RPMI8226 (cell line): ENCODE measurements at places on chromosomes 6 and 20.

- no peak for DNase-seq
Observed at GRCh38 chr6:144467172-144467762, 182.1 kb downstream of the UTRN start.

DNA sequence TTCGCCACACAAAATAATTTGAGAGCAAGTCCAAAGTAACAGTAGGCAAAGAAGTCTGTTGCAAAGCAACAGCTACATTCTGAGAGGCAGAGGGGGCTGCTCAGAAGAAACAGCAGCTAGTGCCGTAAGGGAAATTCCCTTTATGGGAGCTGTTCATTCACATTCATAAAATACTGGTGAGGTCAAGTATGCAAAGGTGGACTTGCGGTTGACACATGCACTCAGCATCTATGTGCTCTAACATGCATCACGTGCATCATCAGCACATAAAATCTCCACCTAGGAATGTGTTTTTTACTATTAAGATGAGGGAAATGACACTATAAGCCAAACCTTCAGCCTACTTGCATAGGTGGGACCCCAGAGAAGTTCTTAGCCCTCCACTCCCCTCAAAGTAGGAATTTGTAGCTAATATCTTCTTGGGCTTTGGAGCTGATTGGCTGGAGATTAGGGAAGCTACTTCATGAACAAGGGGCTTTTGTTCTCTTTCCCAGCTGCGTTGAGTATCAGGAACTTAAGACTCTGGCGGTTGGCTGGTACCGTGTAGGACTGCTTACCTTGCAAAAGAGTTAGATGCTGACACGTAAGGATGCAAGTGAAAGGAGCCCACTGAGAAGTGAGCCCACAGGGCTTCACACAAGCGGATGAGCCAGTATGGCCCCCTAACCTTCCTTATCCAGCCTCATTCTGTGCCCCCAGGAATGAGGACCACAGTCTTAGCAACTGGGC lies 12.4 kb downstream of the CST3 start:
- no peak for DNase-seq

DNA sequence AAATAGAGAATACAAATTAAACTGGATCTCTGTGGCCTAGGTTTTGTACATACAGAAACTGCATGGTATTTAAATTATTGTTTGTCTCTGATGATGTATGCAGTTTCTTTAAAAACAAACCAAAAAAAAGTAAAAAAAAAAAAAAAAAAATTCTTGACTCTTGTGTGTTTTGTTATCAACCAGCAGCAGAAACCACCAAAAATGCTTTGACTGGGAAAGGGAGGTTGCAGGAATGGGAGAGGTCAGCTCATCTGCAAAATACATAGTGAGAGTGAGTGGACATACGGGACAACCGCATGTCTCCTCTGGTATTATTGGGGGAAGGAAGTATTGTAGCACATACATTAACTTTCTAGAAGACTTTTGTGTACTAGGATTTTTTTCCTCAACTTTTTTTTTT lies 38.0 kb downstream of the TBC1D7 start:
- DNase-seq: no peak

GRCh38 chr6:52391599-52391998 lies 28.5 kb upstream of the EFHC1 start:
- no peak for DNase-seq

- no peak for DNase-seq
Observed at GRCh38 chr6:85460154-85460920, 10.5 kb downstream of the NT5E start.

DNA sequence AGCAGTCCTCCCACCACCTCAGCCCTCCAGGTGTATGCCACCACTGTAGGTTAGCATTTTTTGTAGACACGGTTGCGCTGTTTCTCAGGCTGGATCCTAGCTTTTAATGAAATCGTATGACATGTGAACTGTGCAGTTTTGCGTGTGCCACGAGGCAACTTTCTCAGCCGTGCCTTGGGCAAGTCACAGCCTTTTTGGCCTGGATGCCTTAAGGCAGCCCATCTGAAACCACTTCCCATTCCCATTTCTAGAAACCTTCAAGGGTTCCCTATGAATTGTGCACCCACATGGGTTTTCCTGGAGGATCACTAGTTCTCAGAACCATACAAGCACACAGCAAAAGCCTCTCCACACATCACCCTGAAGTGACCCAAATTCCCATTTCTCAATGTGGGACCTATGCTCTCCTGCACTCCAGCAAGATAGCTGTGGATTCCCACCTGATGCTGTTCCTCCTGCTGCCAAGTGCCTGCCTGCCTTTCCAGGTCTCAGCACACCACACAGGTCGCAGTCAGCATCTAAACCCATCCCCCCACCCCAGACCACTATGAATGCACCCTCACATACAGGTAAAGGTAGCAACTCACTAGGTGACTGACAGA lies 28.9 kb downstream of the SNX5 start:
- DNase-seq: peak; percentile 15

GRCh38 chr20:12702312-12702711 lies 306.5 kb upstream of the SPTLC3 start:
- no peak for DNase-seq

DNA sequence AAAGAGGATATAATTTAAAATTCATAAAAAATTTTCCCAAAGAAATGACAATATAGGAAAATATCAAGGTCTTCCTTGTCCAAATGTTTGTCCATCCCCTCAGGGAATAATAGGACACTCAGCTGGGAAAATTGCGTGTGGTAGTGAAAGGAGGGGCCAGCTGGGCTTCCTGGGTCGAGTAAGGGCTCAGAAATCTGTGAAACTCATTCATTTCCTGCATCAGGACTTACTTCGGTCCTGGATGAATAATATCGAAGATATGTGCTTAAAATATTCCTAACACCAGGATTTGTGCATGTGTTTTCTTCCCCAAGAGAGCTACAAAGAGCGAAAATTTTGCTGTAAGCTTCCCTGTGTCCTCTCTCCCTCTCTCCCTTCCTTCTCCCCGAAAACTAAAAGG lies 118.2 kb upstream of the GJE1 start:
- no peak for DNase-seq

DNA sequence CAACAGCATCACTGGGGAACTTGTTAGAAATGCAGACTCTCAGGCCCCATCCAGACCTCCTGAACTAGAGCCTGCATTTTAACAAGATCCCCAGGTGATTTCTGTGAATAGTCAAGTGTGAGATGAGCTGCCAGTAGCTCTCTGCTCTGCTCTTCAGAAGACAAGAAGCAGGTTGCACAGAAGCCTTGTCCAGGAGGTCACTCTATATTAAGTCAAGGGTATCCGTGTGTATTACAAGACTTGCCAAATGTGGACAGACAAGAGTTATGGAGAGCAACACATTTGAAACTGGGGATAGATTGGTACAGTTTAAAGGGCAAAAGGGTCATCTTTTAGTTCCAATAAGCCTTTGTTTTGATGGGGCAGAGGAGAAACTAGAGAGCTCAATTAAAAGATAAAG lies 23.2 kb upstream of the RIN2 start:
- no peak for DNase-seq

DNA sequence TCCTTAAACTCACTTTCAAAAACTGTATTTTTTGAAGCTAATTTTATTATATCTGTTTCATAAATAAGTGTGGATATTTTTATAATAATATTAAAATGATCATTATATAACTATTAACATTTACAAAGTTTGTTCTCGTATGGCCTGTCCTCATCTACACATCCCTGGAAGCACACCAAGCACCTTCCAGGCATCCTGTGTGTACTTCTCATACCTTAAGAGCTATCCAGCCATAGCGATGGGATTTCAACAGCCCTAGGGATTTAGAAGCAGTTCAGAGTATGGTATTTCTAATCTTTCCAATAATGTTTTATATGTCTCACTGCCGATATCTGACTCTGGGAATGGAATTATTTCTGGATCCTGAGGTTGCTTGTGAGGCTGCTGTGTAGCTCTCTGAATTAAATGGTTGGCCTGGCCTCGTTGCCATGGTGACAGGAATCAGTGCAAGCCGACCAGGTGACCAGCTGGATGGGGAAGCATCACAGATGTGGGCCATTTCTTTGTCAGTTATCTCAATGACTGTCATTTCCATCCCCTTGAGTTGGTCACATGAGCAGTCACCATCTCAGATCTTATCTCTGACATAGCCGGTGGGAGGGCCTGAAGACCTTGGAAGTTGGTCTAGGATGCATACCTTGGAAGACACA lies 265.2 kb upstream of the RIN2 start:
- DNase-seq: no peak

- no peak for DNase-seq
Observed at GRCh38 chr6:41836660-41837052, 49.2 kb downstream of the TOMM6 start.

DNA sequence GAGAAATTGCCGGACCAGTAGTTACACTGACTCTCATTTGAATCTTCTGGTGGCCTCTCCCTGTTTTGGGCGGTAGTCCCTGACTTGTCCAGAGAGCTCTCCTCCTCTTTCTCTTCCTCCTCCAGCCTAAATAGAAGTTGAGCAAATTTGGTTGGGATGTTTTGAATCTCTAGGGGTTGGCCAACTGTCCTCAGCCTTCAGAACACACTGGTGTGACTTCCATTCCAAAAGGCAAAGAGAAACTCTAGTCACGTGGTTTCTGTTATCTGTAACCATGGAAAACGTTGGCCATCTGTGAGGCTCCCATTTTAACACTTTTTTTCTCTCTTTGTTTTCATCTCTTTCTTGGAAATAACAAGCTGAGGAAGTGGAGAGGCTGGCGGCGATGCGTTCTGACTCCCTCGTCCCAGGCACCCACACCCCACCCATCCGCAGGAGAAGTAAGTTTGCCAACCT lies 275.3 kb downstream of the TBC1D7 start:
- no peak for DNase-seq

DNA sequence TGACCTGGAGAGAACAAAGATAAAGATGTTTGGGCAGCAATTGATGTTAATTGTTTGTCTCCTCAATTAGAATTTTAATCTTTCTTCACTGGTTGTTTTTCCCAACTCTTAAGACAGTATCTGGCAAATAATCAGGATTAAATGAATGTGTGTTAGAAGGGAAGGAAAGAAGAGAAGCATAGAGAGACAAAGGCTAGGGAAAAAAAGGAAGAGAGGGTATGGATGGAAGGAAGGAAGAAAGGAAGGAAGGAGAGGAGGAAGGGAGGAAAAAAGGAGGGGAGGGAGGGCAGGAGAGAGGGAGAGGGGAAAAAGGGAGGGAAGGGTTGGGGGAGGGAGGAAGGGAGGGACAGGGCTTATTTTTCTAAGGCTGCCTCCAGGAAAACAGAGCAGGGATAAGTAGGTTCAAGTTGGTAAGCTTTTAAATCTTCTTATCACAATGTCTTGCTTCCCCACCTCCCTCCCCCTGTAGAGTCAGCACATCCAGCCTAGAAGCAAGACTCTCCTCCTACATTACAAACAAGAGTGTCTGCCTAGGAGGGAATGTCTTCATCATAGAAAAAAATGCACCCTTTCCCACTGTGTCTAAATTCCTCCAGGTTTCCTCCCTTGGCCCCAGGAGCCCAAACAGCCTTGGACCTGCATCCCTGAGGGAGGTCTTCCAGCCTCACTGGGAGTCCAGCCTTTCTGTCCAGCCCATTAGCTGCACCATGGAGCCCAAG lies 447.8 kb upstream of the JARID2 start:
- DNase-seq: no peak

DNA sequence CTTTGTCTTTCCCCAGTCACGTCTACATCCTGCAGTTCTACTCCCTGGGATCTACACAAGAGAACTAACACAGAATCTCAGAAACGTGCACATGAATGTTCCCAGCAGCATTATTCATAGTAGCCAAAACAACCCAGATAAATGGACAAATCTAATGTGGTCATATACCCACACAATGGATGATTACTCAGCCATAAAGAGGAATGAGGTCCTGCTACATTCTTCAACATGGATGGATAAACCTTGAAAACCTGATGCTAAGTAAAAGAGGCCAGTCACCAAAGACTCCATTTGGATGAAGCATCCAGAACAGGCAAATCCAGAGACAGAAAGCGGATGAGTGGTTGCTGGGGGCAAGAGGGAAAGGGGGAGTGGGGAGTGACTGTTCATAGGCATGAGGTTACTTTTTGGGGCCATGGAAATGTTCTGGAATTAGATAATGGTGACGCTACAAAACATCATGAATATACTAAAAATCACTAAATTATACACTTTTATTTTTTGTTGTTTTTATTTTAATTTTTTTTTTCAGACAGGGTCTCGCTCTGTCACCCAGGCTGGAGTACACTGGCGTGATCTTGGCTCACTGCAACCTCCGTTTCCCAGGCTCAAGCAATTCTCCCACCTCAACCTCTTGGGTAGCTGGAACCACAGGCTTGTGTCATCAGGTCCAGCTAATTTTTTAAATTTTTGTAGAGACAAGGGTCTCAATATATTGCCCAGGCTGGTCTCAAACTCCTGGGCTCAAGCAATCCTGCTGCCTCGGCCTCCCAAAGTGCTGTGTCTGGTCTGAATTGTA lies 50.8 kb upstream of the DSN1 start:
- DNase-seq: no peak

DNA sequence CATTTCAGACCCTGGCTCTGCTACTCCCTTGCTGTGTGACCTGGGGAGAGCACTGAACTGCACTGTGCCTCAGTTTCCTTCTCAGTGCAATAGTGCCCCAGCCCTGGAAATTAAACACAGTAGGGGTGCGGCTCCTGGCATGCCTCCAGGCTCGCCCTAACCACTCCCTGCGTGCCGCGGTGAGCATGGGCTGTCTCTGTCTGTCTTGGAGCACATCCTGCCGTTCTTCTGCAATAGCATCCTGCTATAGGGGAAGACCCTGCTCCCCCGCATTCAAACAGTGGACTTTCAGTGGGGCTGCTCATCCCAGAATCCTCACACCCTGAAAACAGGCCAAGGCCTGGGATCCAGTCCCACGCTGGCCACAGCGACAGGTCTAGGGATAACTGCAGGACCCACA lies 129.5 kb downstream of the FOXC1 start:
- no peak for DNase-seq

- no peak for DNase-seq
Observed at GRCh38 chr6:44851176-44851575, 463.7 kb downstream of the CDC5L start.

GRCh38 chr20:47265984-47266383 lies 90.5 kb downstream of the ZMYND8 start:
- DNase-seq: no peak

- DNase-seq: no peak
Observed at GRCh38 chr6:44665683-44666082, 278.2 kb downstream of the CDC5L start.

- DNase-seq: no peak
Observed at GRCh38 chr6:12962987-12963386, 246.4 kb downstream of the PHACTR1 start.

- no peak for DNase-seq
Observed at GRCh38 chr6:41021832-41022231, 17.2 kb downstream of the UNC5CL start.

- DNase-seq: peak; percentile 51
Observed at GRCh38 chr6:166586424-166587156, at the start of gene RAMACL. TSS of gene RAMACL (minus strand) at chr6:166586678. CDS start at chr6:166586477, 201 bp downstream.

DNA sequence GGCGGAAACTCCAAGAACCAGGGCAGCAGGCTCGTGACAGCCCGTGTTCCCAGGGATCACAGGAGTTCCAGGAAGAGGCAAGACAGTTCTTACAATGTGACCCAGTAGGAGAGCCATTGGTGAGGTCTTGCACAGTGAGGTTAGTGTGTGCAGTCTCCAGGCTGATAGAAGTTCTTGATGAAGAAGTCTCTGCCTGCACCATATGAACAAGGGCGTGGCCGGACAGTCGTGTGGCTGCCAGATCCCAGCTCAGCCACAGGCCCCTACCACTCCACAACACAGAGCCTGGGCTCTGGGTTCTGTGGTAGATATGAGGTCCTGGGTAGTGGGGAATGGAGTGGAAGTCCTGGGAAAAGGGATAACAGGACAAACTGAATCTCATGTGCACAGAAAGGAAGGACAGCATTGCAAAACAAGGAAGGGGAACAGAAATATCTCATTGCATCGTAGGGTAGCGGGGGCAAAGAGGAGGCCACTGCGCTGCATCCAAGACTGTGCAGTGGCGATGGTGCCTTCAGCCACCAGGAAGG lies 65.2 kb downstream of the STX11 start:
- peak; percentile 12 for DNase-seq
